Stimulated activated CD4-positive, alpha-beta T cell treated with anti-CD3 and anti-CD28 coated beads, Interleukin-2, amount 100 ng/mL, for 24 hours (primary cell): ENCODE measurements at places on chromosomes 6 and 20.

- no peak for DNase-seq
Observed at GRCh38 chr6:142055219-142055618, 77.5 kb upstream of the GJE1 start.

DNA sequence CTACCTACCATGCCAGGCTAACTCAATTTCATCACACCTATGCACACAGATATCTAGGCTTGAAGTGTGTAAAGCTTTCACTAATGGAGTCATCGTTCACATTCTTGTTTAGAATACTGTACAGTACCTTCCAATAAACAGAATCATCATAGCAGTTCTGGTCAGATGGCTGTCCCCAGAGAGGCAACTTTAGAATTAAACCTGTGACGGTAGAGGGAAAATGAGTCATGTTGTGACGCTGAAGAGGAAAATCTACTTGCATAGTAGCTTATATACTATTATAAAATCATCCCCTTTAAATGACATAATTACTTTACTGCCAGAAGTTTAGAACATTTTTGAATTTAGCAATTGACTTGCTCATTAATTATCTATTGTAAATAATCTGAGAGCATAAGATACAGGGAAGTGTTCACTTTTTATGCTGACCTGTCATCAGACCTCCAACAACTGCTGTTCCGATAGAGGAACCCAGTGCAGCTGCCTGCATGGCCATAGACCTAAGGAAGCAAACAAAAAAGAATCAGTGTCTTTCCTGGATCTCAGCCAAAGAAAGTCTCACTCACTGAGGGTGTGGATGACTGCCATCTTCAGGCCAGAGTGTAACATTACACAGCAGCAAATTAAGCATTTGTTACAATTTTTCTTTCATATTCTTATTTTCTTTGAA, 29.8 kb downstream of the RHAG start:
- DNase-seq = no peak

- DNase-seq = no peak
Observed at GRCh38 chr6:4270001-4270400, 134.6 kb upstream of the ECI2 start.

DNA sequence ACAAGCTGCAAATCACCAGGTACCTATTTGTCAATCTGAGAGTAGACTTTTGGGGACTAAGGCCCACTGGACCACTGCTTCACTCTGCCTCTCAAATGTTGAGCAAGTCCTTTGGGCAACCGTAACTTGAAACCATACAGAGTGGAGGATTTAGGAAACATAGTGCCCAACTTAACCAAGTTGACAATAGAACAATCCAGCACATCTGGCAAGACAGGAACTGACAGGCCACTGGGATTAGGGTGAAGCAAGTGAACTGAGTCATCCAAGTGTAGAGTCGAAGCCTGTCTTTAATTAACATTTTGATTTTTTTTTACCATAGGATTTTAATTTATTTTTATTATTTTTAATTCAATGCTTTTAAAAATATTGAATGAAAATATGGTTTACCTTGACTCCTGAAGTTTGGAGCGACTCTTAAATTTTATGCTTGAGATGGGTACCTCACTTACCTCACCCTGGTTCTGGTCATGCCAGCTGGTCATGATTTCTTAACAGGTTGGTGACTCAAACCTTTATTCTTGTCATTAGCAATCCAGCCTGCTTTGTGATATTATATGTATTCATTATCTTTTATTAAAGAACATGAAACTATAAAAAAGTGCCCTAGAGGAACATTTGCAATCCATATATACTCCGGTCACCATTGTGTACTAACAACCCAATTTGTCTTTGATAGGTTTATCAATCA, 312.1 kb upstream of the DEFB112 start:
- DNase-seq = no peak

DNA sequence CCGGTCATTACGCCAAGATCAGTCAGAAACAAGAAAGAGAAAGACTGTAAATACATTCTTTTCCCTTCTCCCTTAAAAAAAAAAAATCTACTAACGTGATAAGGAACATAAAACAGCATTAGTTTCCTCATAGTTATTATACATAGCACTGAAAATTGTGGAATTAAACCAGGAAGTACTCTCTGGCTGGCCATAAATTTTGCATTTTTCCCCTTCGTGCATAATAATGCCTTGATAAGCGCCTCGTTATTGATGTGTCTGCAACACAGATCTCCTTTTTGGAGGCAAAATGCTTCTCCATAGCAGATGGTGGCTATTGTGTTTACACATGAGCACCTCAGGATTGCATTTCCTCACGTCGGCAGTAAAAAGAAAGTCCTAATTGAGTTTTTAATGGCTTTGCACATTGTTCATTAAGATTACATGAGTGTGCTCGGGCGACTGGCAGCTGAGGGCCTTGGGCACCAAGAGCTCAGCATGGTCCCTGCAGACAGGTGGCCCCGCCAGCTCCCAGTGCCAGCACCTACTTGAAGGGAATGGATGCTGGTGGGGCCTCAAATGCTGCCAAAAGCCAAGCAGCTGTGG, 394.5 kb downstream of the PTPRT start:
- DNase-seq = no peak

DNA sequence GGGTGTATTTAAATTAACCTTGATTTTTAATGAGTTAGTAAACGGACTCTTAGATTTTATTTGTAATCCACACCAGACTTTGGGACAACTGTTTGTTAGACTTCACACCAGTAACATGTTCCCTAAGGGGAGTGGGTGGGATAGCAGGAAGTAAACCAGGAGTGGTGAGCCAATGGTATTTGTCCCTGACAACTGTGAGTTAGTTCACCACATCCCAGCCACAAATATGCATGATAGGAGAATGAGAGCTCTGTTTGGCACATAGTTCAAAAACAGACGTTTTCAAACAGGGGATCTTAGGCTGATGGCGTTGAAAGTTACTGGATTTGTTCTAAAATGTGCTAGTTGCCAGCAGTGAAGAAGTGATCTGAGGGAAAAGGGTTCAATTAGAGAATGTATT, 18.7 kb upstream of the COL10A1 start:
- DNase-seq = no peak

DNA sequence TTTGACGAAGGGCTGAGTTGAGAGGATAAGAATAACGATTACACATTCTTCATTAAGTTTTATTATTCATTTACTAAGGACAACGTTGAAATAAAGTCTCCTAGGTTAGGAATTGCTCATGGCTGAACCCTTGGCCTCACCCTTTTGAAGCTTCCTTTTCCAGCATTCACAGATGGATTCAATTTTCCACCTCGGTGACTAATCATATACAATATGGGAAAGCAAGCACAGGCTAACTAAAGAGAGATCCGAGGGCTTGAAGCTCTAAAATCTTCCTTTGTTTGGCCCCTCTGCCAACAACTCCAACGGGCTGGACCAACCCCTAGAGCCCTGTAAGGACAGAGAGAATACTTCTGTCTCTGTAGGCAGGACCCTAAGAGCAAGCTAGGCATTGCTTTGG, 159.5 kb downstream of the SOD2 start:
- DNase-seq = no peak
